ENCODE measurements at places on chromosomes 11 and 22.

GRCh38 chr11:59960502-59961381, 3.1 kb upstream of the OOSP4A start:
- no peak for DNase-seq

- DNase-seq: no peak
Measured at GRCh38 chr22:47794851-47795250, 1032.4 kb downstream of the TBC1D22A start.

- no peak for DNase-seq
Measured at GRCh38 chr22:47337161-47337621, 574.7 kb downstream of the TBC1D22A start.

DNA sequence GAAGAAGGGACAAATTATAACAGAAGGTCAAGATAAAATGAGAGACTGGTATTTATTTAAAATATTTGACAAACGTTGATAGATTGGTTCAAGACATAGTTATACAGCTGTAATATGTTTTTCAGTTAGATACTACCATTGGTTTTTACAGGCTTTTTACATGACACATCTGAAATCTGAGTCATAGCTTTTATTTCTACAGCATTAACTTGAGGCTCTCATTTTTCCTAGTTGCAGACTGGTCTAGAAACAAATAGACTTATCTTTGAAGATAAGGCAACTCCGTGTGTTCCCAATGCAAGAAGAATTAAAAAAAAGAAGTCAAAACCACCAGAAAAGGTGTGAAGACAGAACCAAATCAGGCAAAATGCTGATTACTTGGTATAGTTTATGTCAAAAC, 31.3 kb downstream of the CEP57 start:
- no peak for DNase-seq

- no peak for DNase-seq
Measured at GRCh38 chr11:66111158-66111557, 41.1 kb downstream of the PACS1 start.

GRCh38 chr11:46271875-46272815, 5.3 kb upstream of the CREB3L1 start:
- no peak for DNase-seq

- no peak for DNase-seq
Measured at GRCh38 chr11:119975561-119976152, 162.3 kb downstream of the TRIM29 start.

GRCh38 chr22:43860126-43860525, 2.2 kb downstream of the SULT4A1 start:
- no peak for DNase-seq

GRCh38 chr22:44605486-44605885, 96.5 kb upstream of the PRR5 start:
- DNase-seq: no peak

DNA sequence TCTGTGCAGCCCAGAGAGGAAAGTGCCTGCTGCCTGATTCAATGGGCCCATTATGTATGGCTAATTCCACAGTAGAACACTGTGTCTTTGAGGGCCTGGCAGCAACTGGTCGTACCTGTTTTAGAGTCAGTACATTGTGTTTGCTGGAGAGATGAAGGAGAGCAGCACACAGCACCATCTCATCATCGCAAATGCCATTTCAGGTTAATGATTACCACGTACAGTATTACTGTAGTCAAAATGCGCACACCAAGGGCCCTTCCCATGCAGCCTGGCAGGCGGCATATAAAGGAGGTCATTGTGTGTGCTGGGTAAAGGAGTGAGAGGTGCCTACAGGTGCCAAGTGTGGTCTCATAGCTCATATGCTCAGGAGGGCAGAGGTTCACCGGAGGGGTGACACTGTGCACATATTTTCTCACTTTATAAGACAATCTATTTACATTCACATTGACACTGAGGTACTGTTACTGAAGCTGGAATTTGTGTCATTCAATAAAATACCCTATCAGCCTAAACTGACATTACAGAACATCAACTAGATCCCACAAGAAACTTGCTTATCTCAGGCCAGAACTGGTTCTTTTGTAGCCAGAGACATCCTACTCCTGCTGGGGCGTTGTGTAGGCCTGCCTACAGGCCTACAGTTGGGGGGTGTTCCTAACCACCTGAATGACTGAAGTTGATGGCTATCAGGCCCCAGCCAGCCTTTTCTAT, 90.4 kb downstream of the APIP start:
- no peak for DNase-seq

GRCh38 chr11:58505849-58506248, 2.1 kb downstream of the OR5B21 start:
- no peak for DNase-seq

All from CD8-positive, alpha-beta memory T cell (primary cell).